ENCODE measurements at places on chromosomes 4 and X.

DNA sequence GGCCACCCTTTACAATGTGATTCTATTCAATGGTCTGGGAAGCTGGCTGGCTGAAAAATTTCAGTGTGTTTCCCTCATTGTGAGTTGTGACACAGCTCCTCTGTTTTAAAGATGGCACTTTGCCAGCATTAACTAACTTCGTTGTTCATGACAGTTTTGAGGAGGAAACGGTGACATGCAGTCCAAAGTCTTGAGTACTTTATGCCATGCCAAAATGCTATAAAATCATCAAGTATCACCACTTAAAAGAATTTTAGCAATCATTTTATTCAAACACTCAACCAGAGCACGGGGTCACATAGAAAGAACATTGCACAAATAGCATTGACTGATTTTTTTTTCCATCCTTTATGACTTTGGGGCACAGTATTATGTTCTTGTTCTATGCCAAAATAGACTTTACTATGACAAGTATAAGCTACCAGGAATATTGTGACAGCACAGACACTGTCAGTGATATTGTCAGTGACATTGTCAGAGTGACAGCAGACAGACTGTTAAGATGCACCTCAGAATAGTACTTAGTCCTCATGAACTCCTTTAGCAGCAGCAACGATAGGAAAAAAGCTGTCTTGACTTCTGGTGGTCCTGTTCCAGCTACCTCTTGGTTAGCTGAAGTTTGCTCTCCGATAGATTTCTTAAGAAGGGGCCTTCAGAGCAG is 46.7 kb downstream of the CXCL13 start:
- no peak for DNase-seq

GRCh38 chrX:119984652-119985051 is 41.1 kb upstream of the NKAP start:
- no peak for DNase-seq

GRCh38 chr4:90536408-90536807 is 409.2 kb downstream of the CCSER1 start:
- DNase-seq: no peak

DNA sequence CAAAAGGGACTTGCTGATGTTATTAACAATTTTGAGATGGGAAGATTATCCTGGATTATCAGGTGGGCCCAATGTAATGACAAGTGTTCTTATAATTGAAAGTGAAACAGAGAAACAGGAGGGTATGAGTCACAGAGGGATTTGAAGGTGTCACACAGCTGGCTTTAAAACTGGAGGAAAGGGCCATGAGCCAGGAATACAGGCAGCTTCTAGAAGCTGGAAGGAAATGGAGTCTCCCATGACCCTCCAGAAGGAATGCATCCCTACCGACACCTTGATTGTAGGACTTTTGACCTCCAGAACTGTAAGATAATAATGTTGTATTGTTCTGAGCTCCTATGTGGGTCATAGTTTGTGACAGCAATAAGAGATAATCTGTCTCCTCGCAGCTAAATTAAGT is 98.0 kb upstream of the STIM2 start:
- DNase-seq: no peak

GRCh38 chr4:70586841-70587240 is 5.2 kb upstream of the AMBN start:
- DNase-seq: no peak

DNA sequence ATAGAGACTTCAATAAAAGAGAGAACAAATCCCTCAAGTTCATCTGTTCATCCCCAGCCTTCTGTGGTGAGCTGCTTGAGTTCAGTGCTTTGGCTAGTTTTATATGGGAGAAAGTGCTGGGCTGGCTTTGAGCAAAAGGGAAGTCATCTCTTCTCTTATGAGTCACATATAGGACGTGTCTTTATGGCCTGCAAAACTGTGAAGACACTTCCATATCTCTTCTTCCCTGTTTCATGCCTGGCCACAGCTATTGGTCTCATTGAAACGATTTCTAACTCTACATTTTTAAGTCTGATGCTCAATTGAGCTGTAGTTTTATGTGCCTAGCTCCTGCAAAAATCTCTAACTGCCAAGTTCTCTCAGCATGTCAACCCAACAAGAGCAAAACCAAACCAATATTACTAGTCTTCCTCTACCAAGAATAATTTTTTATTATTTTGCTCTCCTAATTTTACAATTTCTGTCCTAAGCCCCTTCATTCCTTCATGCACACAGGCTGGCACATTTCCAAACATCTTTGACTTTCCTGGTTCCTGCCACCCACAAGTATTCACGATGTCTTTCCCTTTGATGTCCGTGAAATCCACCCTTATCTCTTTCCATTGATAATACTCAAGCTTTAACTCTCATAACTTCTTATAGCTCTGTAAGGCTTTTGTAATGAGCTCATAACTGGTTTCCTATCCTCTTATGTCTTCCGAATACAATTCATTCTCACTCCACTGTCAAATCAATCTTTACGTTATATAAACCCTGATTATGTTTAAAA is 165.3 kb downstream of the BTC start:
- DNase-seq: no peak

Measured in T-helper 9 cell (primary cell).